CD4-positive, alpha-beta T cell treated with Interleukin-10 for 1 hour (primary cell): ENCODE measurements at places on chromosomes 13 and 19.
A peak's percentile ranks its signal among the peaks of the same experiment; 100 is the strongest.

- DNase-seq: no peak
These were observed 395.1 kb downstream of the FOXO1 start for GRCh38 chr13:40271271-40271885.

GRCh38 chr13:39401756-39402155, 201.2 kb downstream of the LHFPL6 start:
- no peak for DNase-seq

GRCh38 chr13:40190641-40191100, 475.8 kb downstream of the FOXO1 start:
- peak; percentile 79 for DNase-seq

- no peak for DNase-seq
These were observed 20.9 kb downstream of the GRTP1 start for GRCh38 chr13:113342820-113343691.

DNA sequence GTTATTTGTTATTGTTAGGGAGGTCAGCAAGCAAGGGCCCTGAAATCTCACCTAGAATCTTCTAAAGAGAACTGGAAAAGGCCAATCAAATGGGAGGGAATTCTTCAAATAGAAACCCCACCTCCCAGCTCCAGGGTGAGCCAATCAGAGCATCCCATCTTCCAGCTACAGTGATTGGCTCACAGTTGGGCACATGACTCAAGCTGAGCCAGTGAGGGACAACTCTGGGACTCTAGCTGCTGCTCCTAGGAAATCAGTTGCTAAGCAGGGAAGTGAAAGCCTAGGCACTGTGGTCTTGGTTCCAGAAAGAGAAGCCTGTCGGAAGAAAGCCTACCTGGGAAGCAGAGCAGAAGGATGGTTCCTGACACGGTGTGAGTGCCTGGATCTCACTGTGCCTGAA, 13.4 kb downstream of the TM6SF2 start:
- no peak for DNase-seq

DNA sequence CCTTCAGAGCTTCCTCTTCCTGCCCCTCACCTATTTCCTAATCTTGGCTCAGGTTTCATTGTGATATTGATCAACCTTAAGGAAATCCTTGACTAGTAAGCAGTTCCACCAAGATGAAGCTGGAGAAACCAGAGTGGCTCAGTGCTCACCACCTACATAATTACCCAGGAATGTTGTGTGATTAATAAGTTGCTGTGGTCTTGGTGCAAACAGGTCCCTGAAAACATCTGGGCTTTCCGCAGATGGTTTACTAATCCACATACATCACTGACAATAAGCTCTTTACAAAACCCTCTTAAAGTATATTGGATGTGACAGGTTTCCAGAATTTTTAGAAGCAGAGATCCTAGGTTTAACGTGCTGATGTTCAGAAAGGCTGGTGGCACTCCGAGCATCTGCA, 8.6 kb upstream of the SERP2 start:
- DNase-seq: no peak

DNA sequence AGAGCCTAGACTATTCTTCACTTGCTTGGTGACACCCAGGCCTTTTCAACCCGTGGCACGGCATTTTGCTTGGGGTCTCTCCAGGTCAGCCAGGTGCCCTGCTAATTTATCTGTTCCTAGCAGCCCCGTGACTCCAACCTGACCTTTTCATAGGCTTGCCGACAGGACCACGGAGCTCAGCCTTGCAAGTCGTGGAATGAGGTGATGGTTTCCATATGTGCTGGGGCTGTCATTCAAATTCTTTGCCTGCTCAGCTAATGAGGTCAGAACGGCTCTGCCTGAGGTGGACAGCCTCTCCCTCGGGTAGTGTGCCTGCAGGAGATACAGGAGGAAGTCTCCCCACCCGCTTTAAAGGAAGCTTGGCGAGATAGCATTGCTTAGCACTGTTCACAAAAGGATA, 61.0 kb downstream of the SHISA2 start:
- DNase-seq: no peak

DNA sequence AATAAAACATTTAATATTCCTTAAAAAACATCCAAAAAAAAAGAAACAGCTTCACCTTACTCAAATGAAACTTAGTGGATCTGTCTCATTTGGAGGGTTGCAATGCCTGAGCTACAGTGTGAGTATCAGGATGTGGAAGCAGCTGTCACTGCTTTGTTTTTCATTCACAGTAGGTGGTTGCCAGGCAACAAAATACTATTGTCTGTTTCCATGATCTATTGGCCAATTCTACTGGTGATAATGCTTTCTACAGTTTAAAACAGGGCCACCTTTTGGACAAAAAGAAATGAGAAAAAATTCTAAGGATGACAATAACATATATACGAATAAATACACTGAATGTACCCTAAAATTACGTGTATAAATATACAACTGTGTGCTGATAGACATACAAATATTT, 3.0 kb downstream of the ENOX1 start:
- peak; percentile 31 for DNase-seq

- no peak for DNase-seq
These were observed 206.7 kb upstream of the RFC3 start for GRCh38 chr13:33611121-33611805.

GRCh38 chr13:50129706-50130122, 114.5 kb downstream of the KCNRG start:
- no peak for DNase-seq

GRCh38 chr19:33064458-33064791, 263 bp downstream of the RHPN2 start:
- peak; percentile 12 for DNase-seq

GRCh38 chr19:9936326-9937000, at the start of gene OLFM2:
OLFM2 (minus strand) TSS chr19:9936515; CDS start chr19:9936366, 149 bp downstream.
- no peak for DNase-seq

GRCh38 chr13:48167866-48168265, 65.1 kb upstream of the ITM2B start:
- no peak for DNase-seq

DNA sequence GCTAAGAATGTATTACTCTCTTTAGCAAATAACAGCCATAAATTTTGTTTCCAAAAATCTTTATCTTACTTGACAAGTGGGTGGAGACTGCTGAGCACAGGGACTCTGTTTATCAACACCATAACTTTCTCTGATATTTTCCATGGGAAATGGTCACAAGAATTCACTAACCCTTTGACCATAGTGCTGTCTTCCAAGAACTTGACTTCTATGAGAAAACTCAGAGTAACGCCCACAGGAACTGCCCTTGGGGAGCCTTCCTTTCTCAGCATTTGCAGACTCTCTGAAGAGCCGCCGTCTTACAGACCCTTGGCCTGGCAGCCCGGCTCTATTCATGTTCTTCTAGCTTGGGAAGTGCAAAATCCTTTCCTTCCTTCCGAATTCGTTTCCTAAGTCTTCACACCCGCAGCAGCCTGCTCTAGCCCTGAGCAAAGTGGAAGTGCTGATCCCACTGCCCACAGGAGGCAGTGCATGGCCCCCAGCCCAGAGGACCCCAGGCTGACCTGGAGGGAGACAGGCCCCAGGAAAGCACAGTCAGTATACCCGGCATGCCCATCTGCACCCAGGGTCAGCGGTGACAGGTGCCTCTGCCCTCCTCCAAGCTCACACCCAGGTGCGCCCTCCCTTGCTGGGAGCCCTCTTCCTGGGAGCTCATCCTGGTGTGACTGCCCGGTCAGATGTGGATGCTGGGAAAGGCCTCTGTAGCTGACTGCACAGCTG, 10.2 kb downstream of the GAS6 start:
- DNase-seq: no peak

- DNase-seq: no peak
These were observed 39.0 kb downstream of the C1QTNF9 start for GRCh38 chr13:24348385-24348784.

DNA sequence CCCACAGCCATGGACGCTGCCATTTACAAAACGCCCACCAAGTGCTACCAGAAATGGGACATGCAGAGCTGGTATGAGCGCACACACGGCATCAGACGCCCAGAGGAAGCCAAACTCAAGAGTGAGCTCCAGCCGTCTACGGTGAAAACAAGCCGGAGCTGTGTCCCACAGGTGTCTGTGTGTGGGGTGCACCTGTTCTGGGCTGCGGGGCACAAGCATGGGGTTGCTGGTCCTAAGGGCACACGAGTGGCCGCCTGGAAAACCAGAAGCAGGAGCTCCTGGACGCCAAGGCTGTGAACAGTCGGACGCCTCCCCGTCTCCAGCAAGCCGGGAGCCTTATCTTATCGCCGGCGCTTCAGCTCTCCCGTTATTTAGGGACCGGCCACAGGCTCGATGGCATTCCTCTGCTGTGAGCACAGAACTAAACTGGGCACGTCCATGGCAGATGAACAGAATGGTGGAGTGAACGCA, 1.3 kb downstream of the ADPRHL1 start:
- no peak for DNase-seq

DNA sequence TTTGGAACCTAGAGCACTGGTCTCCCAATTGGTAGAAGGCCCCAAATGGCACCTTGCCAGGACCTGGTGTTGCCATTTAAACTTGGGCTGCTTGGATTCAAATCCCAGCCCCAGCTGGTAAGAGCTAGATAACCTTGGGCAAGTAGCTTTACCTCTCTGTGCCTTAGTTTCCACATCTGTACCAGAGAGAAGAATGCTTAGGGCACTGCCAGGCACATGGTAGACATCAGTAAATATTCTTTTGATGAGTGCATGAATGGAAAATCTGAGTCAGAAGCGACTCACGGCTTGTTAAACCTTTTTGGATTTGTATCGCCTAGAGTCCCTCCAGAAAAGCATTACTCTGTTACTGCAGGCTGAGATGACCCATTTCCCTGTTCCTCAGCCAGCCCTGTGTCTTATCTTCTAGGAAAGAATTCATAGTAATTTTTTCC, 90.9 kb downstream of the SIPA1L3 start:
- DNase-seq: no peak

DNA sequence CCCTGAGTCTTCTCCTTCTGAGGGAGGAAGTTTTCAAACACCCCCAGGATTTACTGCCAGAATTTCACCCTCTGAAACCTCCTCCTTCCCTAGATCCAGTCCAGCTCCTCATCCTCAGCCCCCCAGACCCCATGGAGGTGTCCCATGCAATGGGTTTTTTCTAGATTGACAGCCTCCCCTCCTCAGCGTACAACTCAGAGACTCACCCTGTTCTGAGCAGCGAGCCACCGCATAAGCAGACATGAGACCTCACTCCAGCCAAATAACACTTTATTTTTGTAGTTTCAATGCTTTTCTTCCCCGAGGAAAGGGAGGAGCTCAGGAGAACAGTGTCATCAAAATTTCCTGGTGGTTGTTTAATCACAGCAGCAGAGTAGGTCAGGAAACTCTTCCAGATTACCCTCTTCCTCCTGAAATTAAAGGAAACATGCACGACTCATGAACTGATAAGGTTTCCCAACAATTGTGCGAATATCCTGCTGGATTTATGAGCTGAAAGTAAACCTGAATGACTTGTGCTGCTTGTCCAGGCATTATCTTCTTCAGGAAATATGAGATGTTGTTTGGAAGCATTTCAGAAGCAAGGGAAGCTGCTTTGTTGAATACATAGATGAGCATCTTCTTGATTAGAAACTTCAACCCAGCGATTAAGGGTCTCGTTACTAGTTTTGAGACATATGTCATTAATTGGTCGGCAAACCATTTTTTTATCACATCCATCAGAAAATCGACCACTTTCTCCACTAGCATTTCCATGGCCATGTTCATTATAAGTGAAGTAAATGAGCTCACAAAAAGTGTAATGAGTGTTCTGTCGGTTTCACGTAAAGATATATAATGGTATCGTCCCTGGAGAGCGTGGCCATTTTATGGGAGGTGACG, 36.2 kb downstream of the ERICH4 start:
- no peak for DNase-seq

- peak; percentile 80 for DNase-seq
These were observed 1.4 kb downstream of the RNF126 start for GRCh38 chr19:661427-662196.

DNA sequence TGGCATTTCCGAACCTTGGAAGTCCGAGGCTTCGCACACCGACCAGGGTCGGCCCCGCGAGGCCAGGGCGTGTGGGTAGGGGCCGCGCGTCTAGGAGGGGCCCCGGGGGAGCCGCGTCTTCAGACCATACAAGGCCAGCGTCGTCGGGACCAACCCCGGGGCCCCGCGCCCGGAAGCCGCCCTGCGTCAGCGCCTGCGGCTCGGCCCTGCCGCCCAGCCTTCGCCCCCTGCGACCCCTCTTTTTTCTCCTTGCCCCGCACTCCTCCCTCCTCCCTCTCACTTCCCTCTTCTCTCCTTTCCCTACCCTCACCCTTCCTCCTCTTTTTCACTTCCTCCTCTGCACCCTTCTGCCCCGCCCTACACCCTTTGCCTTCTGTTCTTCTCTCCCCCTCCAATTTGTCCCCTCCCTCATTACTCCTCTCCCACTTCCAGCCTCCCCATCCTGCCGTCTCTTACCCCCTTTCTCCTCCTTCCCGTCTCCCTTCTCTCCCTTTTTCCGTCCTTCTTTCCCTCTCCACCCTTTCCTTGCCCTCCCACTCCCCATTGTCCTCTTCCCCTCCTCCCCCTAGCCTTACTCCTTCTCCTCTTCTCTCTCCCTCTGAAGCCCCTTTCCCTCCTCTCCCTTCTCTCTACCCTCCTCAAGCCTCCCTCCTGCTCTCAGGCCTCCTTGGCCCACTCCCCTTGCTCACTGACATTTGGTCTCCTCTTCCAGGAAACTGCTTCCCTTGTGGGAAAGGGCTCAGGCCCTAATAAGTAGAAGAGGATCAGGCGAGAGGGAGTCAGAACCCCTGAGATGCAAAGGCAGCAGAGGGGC, 2.2 kb upstream of the PLEKHG2 start:
- DNase-seq: no peak

DNA sequence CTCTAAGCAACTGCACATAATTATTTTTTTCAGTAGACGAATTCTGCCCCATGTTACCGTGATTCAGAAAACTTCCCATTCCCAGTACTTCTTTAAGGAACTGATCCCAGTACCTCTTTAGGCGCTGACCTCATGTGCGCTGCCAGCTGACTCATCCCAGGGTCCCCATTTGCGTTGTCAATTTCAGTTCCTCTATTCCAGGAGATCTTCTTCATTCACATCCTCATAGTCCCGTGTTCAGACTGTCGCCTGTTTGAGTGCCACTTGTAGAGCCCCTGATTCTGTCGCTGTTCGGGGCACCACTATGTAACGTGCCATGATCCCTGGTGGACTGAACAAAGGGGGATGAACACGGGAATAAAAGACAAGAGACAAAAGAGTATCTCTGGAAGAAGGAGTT, 16.4 kb downstream of the FPR3 start:
- DNase-seq: peak; percentile 18

DNA sequence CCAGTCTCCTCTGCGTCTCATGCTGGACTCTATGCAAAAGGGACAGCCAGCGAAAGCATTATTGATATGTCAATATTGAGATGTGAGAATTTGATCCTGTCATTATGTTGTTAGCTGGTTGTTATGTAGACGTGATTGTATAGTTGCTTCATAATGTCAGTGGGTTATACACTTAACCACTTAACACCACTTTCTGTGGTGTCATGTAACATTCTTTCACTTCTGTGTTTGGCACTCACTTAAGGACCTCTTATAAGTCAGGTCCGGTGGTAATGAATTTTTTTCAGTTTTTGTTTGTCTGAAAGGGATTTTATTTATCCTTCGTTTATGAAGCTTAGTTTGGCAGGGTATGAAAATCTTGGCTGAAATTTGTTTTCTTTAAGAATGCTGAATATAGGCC, 7.1 kb upstream of the SIGLEC7 start:
- DNase-seq: no peak

DNA sequence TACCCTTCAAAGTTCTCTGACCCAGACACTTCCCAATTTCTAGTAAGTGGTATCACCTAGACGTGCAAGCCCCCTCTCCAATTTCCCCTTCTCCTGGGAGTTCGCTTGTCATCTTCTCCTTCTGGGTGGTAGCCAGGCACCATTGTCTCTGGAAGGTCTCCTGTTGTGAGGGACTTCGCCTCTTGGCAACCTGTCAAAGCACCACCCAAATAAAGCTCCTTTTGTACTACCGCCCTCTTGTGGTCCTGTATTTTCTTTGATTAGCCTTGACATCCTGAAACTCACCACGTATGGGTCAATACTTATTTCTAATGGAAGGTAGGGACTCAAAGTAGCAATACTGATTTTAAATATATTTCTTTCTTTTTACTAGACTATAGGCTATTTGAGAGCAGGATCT, 8.2 kb downstream of the GPC5 start:
- DNase-seq: peak; percentile 53
